ENCODE measurements at places on chromosomes 13 and 19.

- DNase-seq = no peak
These were observed 70.3 kb downstream of the DHRS12 start for GRCh38 chr13:51733374-51734298.

DNA sequence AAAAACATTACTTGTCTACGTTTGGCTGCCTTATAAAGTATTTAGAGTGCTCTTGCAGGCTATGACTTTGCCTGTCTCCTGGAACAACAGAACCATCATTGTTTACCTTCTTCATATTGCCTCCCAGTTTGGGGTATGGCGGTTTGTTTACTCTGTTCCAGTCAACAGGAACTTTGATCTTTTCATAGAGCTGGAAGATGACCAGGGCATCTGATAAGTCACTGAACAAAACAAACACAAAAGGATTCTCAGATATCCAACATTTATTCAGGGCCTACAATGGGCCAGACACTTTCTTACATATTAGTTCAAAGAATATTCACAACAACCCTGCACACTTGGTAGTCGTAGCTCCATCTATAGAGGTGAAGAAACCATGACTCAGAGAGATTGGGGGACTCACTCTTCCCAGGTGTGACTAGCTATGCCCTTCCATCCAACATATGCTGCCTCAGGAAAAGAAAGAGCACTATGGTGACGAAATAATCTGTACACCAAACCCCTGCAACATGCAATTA is 38.4 kb upstream of the CPB2 start:
- no peak for DNase-seq

- DNase-seq = no peak
These were observed 1.1 kb downstream of the ZNF792 start for GRCh38 chr19:34962687-34963572.

- no peak for DNase-seq
These were observed 493 bp upstream of the LHFPL6 start for GRCh38 chr13:39603424-39603947.

GRCh38 chr19:56142087-56142787 is 1.1 kb downstream of the ZNF444 start:
- no peak for DNase-seq

- no peak for DNase-seq
These were observed 18.2 kb downstream of the RBM26 start for GRCh38 chr13:79387853-79388252.

DNA sequence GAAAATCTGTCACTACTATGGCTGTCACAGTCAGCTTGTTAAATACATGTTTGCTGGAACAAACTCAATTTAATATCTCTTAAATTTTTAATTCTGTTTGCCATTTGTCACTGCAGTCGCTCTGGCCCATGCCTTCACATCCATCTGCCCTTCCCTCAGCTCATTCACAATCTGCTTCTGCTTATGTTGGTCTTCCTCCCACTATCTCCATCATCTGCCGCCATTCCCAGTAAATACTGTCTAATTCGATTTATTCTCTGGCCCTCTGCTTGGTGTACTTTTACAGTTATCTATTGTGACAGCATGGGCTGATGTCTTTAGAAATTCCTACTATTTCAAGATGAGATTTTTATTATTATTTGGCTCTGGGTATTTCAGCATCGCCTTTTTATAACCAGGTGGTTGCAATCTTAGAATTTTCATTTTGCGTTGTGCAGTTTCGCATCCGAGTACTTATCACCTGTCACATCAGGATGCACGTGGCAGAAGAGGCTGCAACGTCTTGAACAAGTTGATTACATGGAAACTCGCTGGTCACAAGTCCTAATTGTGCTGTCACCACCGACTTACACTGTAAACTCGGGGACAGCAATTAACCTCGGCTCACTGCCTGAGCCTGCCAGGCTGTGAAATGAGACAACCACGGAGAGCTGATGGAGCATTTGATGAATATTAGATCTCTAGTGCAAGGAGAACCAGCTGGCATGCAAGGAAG is 158.4 kb downstream of the MYO16 start:
- no peak for DNase-seq

- DNase-seq = no peak
These were observed 32.8 kb upstream of the AKAP11 start for GRCh38 chr13:42239161-42239560.

DNA sequence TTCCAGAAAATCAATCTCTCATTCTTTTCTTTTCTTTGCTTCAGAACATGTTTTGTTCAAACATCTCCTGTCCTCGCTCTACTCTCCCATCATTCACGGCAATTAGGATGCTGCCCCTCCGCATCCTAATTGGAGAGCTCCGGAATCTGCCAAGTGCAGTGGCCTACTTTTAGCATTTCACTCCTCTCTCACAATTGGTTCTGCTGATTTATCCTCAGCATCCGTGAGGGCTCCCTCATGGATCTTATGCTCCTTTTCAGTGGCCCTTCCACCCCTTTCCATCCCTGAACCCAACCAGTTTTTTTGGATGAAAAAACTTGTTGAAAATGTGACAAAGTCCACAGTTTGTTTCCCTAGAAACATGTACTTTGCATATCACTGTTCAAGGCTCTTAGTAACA is 22.4 kb downstream of the AMER2 start:
- no peak for DNase-seq

DNA sequence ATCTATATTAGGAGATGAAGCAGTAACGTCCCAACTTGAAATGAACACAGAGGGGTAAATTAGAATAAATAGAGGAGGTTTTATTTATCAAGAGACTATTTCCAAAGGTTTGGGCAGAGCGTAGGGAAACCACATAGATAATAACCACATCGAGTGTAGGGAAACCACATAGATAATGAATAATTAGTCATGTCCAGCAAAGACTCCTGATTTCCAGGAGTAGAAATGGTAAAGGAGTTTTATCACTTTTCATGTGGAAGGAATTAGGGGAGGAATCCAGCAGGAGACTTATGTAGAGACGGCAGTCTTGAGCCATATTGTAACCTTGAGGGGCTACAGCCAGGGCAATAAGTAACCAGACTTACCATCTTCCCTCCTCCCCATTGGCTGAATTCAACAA is 136.3 kb upstream of the CSNK1A1L start:
- no peak for DNase-seq

DNA sequence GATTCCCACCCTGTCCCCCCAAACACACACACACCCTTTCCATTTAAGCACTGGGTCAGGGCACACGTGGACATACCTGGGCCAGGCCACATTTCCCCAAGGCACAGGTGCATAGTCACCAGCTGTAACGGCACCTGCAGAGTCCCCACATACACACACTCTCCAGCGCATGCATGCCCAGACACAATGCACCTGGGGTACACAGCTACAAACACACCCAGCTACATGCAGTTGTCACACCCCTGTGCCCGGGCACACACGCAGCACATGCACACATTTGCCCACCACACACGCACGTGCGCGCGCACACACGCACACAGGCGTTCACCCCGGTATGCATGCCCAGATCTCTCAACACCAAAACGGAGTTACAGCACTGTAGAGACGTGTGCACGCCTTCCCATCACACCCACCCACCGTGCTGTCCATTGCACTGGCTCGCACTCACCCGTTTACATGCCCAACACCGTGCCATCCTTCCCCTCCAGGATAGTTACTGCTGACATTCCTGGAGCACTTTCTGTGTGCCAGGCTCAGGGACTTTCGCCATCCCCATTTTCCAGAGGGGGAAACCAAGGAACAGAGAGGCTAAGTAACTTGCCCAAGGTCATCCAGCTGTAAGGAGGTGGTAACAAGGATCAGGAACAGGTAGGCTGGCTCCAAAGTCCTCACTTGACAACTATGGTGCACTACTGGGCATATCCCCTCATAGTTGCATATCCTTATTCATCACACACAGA is 749 bp upstream of the SHANK1 start:
- DNase-seq = no peak

- no peak for DNase-seq
These were observed 793 bp downstream of the LRFN1 start for GRCh38 chr19:39319892-39320248.

GRCh38 chr13:102620516-102620915 is 23.7 kb downstream of the TPP2 start:
- DNase-seq = no peak

DNA sequence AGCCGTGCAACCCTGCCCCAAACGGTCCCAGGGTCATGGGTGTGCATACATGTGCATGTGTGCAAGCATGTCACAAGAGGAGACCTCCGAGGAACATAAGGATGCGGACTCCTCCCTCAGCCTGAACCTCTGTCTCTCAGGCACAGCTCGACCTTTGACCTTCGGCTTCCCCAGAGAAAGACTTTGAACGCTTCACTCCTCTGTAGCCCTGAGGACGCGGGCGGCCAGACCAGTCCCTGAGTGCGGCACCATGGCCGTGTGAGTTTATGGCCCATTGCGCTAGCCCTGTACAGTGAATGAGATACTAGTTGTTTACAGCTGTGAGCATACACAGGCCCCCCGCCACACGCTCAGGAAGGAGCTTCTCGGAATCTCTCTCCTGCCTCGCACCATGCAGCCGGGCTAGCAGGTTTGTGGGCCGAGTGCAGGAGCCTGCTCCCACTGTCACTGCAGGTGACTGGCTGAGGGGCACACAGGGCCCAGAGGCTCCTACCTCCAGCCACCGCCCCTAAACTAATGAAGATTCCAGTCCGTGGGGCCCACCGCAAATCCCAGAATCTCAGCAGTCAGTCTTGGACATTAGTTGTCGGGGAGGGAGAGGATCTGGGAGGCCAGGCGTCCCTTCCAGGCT is 10.8 kb downstream of the RASA3 start:
- DNase-seq = no peak

GRCh38 chr19:19582471-19582870 is 36.0 kb downstream of the PBX4 start:
- DNase-seq = no peak

- DNase-seq = no peak
These were observed 106.7 kb upstream of the UBAC2 start for GRCh38 chr13:99093997-99094396.

DNA sequence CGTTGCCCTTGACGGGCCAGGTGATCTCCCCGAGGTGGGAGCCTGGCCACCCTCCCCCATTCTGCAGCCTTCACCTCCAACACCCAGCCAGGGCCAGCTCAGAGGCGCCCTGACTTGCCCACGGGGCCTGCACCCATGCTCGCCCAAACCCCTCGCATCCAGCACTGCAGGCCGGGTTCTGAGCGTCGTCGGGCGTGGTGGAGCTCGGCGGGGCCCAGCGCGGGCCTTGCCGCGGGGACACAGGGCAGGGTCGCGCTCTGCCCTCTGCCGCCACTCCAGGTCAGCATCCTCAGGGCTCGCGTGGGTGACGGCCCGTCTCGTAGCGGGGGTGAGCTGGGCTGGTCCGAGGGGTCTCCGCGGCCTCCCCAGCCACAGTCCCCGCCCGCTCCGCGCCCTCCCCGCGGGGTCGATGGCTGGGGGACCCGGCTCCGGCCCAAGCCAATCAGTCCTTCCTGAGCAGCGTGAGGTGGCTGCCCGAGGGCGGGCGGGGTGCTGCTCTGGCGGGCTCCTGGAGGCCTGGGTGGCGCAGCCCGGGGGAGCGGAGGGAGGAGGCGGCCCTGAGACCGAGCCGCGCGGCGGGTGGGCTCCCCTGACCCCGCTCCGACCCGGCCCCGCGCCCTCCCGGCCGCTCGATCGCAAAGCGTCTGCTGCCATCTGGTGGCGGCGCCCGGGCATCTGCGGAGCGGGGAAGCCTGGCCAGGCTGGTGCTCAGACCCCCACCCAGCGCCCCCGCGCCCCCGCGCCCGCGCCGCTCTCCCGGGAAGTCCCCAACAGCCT is 61.4 kb downstream of the CCNE1 start:
- no peak for DNase-seq

GRCh38 chr19:49832556-49832955 is 14.5 kb downstream of the MED25 start:
- no peak for DNase-seq

GRCh38 chr13:59700281-59700680 is 463.4 kb downstream of the DIAPH3 start:
- no peak for DNase-seq

- DNase-seq = no peak
These were observed 28.8 kb upstream of the TMEM255B start for GRCh38 chr13:113730258-113730691.

Data from NCI-H2107 (cell line).